Natural killer cell treated with Interleukin-12 subunit alpha and Interleukin-12 subunit beta and Interleukin-15 and Interleukin-18, amount 100 ng/mL, for 72 hours (primary cell): ENCODE measurements at places on chromosomes 7 and 10.

- DNase-seq: no peak
- peak overlapping the region; percentile 70 for H3K4me3 ChIP-seq
- H3K27me3 ChIP-seq: no peaks in the 10 kb centered on the region
- H3K36me3 ChIP-seq: peaks cover 26% of the 10 kb centered on the region
These were observed 24.6 kb downstream of the TBXAS1 start for GRCh38 chr7:139853506-139854123.

GRCh38 chr10:74021248-74022055 lies 23.5 kb downstream of the VCL start:
- H3K27ac ChIP-seq: peak overlapping the region; percentile 75
- DNase-seq: no peak
- H3K27me3 ChIP-seq: no peaks in the 10 kb centered on the region
- H3K36me3 ChIP-seq: no peaks in the 10 kb centered on the region

GRCh38 chr10:4137299-4137698 lies 352.3 kb upstream of the KLF6 start:
- no peaks in the 10 kb centered on the region for H3K27me3 ChIP-seq
- H3K36me3 ChIP-seq: peaks cover 26% of the 10 kb centered on the region
- H3K27ac ChIP-seq: no peak overlapping the region
- H3K4me3 ChIP-seq: no peak overlapping the region

- no peaks in the 10 kb centered on the region for H3K4me1 ChIP-seq
- no peak overlapping the region for H3K4me3 ChIP-seq
- H3K27me3 ChIP-seq: no peaks in the 10 kb centered on the region
- no peak for DNase-seq
- no peaks in the 10 kb centered on the region for H3K36me3 ChIP-seq
- H3K27ac ChIP-seq: no peak overlapping the region
These were observed 44.6 kb downstream of the HGF start for GRCh38 chr7:81725003-81725811.

DNA sequence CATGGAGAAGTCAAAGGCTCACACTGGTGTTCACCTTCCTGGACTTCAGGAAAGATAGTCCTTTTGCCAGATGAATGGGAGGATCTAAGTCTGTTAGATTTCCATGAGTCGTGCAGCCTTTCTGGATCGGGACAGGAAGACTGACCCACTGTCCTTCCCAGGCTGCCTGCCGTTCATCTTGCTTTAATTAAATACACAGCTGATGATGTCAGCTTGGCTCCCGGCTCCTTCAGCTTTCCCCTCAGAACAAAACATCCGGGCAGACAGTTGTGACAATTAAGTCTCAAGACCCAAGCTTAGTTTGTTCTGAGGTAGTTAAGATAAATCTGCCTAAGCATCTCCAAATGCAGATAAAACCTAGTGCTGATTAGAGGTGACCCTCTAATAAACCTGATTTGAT lies 58.6 kb downstream of the AUTS2 start:
- no peak overlapping the region for H3K4me3 ChIP-seq
- H3K36me3 ChIP-seq: no peaks in the 10 kb centered on the region
- DNase-seq: no peak
- H3K27ac ChIP-seq: no peak overlapping the region
- no peaks in the 10 kb centered on the region for H3K27me3 ChIP-seq

- no peaks in the 10 kb centered on the region for H3K27me3 ChIP-seq
- no peaks in the 10 kb centered on the region for H3K36me3 ChIP-seq
- no peak for DNase-seq
- no peak overlapping the region for H3K4me3 ChIP-seq
These were observed 160.6 kb downstream of the PRKAG2 start for GRCh38 chr7:151716323-151716722.

GRCh38 chr10:50554995-50555568 lies 68.7 kb downstream of the SGMS1 start:
- no peak for DNase-seq
- no peaks in the 10 kb centered on the region for H3K36me3 ChIP-seq
- peaks cover 22% of the 10 kb centered on the region for H3K4me1 ChIP-seq

- no peak overlapping the region for H3K4me3 ChIP-seq
- H3K27me3 ChIP-seq: peaks cover 17% of the 10 kb centered on the region
- H3K4me1 ChIP-seq: no peaks in the 10 kb centered on the region
These were observed 5.5 kb upstream of the LRGUK start for GRCh38 chr7:134121632-134122139.

DNA sequence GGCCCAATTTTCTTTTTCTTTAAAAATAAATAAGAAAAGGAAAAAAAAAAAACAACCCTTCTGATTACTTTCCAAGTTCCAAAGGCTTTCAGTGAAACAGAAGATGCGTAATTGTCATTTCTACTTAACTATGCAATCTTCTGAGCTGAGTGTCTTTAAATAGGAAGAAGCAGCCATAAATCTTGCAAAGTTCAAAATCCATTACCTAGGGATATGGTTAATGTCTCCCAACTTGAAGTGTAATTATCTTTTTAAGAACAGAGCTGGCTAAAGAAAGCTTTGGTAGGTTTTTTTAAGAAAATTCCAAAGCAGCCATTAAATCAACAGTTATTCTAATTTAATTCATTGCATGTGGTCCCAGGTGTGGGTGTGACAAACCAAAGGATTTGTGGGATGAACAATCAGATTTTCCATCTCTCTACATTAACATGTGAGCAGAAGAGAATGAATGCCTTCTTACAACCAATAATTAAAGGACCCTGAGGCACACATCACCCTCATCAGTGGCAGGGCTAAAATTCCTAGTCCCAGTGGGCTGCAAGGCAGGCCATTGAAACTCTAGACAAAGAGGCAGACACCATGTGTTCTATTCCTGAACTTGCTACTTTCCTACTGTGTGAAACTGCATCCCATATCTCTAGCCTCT lies 419.2 kb downstream of the REEP3 start:
- DNase-seq: no peak
- H3K4me3 ChIP-seq: no peak overlapping the region
- no peak overlapping the region for H3K27ac ChIP-seq
- no peaks in the 10 kb centered on the region for H3K4me1 ChIP-seq

- H3K4me1 ChIP-seq: no peaks in the 10 kb centered on the region
- DNase-seq: no peak
- no peak overlapping the region for H3K4me3 ChIP-seq
- no peak overlapping the region for H3K27ac ChIP-seq
These were observed 11.7 kb downstream of the POLL start for GRCh38 chr10:101576211-101576863.

- no peak overlapping the region for H3K4me3 ChIP-seq
- H3K27ac ChIP-seq: no peak overlapping the region
- H3K36me3 ChIP-seq: no peaks in the 10 kb centered on the region
- no peaks in the 10 kb centered on the region for H3K4me1 ChIP-seq
These were observed 229.4 kb downstream of the TNS3 start for GRCh38 chr7:47352394-47352968.

GRCh38 chr7:95026421-95027072 lies 119.2 kb downstream of the PPP1R9A start:
- H3K4me3 ChIP-seq: no peak overlapping the region
- peaks cover 3% of the 10 kb centered on the region for H3K4me1 ChIP-seq
- no peak overlapping the region for H3K27ac ChIP-seq
- no peak for DNase-seq
- peaks cover 12% of the 10 kb centered on the region for H3K36me3 ChIP-seq

GRCh38 chr7:48964074-48964473 lies 39.7 kb downstream of the CDC14C start:
- no peaks in the 10 kb centered on the region for H3K27me3 ChIP-seq
- H3K36me3 ChIP-seq: no peaks in the 10 kb centered on the region
- no peak for DNase-seq
- H3K27ac ChIP-seq: no peak overlapping the region

DNA sequence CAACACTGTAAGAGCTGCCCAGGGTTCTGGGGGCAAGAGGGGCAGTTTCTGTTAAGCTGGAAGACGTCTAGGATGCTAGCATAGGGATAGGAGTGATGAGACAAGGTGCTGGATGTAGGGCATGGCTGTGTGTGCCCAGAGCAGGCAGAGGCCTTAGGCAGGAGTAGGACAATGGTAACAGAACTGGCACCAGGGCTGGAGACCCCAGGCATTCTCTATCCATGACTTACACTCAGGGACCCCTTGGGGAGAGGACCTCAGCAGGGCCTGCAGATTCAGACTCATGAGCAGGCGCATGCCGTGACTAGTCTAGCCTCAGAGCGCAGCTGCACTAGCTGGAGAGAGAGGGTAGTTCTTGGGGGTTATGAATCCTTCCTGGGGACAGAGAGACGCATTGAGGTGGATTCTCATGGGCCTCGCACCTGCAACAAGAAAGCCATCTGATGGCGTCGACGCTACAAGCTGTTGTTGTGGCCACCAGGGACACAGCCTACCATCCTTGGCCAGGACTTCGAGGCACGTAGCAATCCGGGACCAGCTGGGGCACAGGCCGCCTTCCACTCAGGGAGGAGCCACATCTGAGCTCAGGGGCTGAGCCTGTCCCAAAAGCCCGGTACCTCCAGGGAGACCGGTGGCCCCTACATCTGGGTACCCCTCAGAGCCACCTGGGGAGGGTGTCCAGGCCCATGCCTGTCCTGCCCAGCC lies 474.1 kb downstream of the PTPRN2 start:
- no peaks in the 10 kb centered on the region for H3K27me3 ChIP-seq
- no peak overlapping the region for H3K4me3 ChIP-seq
- no peak overlapping the region for H3K27ac ChIP-seq

- no peak for DNase-seq
- no peak overlapping the region for H3K27ac ChIP-seq
- no peaks in the 10 kb centered on the region for H3K4me1 ChIP-seq
- H3K27me3 ChIP-seq: no peaks in the 10 kb centered on the region
- H3K4me3 ChIP-seq: no peak overlapping the region
These were observed 193.4 kb downstream of the CACNB2 start for GRCh38 chr10:18333621-18334020.

GRCh38 chr7:134766779-134767519 lies 12.5 kb upstream of the CALD1 start:
- no peak overlapping the region for H3K27ac ChIP-seq
- peaks cover 44% of the 10 kb centered on the region for H3K27me3 ChIP-seq
- DNase-seq: no peak
- no peak overlapping the region for H3K4me3 ChIP-seq
- H3K4me1 ChIP-seq: no peaks in the 10 kb centered on the region

- no peak for DNase-seq
- no peak overlapping the region for H3K27ac ChIP-seq
- H3K4me3 ChIP-seq: no peak overlapping the region
- H3K36me3 ChIP-seq: peaks cover 30% of the 10 kb centered on the region
These were observed 75.2 kb downstream of the CLEC2L start for GRCh38 chr7:139598642-139599041.

- H3K4me1 ChIP-seq: no peaks in the 10 kb centered on the region
- DNase-seq: no peak
- H3K36me3 ChIP-seq: no peaks in the 10 kb centered on the region
- no peak overlapping the region for H3K4me3 ChIP-seq
These were observed 193.8 kb upstream of the PHYHIPL start for GRCh38 chr10:58982470-58983239.

DNA sequence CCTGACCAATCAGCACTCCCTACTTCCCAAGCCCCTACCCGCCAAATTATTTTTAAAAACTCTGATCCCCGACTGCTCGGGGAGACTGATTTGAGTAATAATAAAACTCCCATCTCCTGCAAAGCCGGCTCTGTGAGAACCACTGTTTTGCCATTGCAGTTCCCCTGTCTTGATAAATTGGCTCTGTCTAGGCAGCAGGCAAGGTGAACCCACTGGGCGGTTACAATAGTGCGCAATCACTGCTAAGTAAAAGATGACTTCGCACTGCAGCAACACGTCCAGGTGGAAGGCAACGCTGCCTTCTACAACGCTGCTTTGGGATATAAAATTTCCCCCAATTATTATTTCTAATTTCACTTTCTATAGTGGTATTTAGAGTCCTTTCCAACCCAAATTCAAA lies 8.9 kb downstream of the SLC37A3 start:
- H3K27ac ChIP-seq: no peak overlapping the region
- H3K36me3 ChIP-seq: no peaks in the 10 kb centered on the region
- no peaks in the 10 kb centered on the region for H3K4me1 ChIP-seq
- H3K4me3 ChIP-seq: no peak overlapping the region
- no peak for DNase-seq
- no peaks in the 10 kb centered on the region for H3K27me3 ChIP-seq

DNA sequence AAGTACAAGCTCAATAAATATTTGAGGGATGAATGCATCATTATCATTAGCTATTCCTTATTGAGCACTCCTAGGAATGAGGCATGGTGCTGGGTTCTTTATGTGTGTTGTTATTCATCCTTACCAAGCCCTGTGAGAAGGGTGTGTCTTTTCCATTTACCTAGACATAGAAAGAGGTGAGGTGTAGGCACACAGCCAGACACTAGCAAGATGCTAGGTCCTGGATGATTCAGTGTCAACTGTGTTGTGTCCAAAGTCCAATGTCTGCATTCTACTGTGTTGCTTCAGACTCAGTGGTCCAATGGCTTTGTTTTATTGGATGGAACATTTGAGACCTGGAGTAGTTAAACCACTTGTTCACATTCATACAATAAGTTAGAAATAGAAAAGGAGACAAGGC lies 605.5 kb downstream of the LRMDA start:
- no peak overlapping the region for H3K4me3 ChIP-seq
- H3K27me3 ChIP-seq: peaks cover 11% of the 10 kb centered on the region
- no peaks in the 10 kb centered on the region for H3K36me3 ChIP-seq
- H3K27ac ChIP-seq: no peak overlapping the region
- H3K4me1 ChIP-seq: no peaks in the 10 kb centered on the region
- no peak for DNase-seq

GRCh38 chr7:151704960-151705635 lies 171.8 kb downstream of the PRKAG2 start:
- no peak overlapping the region for H3K27ac ChIP-seq
- H3K27me3 ChIP-seq: no peaks in the 10 kb centered on the region
- peaks cover 5% of the 10 kb centered on the region for H3K4me1 ChIP-seq
- H3K36me3 ChIP-seq: no peaks in the 10 kb centered on the region
- no peak overlapping the region for H3K4me3 ChIP-seq
- DNase-seq: no peak

- DNase-seq: no peak
- no peak overlapping the region for H3K27ac ChIP-seq
- no peaks in the 10 kb centered on the region for H3K36me3 ChIP-seq
- no peak overlapping the region for H3K4me3 ChIP-seq
These were observed 28.3 kb upstream of the CCDC6 start for GRCh38 chr10:59934701-59935100.

- H3K4me1 ChIP-seq: peaks cover 49% of the 10 kb centered on the region
- peaks cover 12% of the 10 kb centered on the region for H3K36me3 ChIP-seq
- no peak overlapping the region for H3K27ac ChIP-seq
- peaks cover 24% of the 10 kb centered on the region for H3K27me3 ChIP-seq
- DNase-seq: no peak
- H3K4me3 ChIP-seq: peak overlapping the region; percentile 83
These were observed 2.9 kb downstream of the NPM3 start for GRCh38 chr10:101780187-101780817.

- H3K36me3 ChIP-seq: no peaks in the 10 kb centered on the region
- no peak overlapping the region for H3K4me3 ChIP-seq
- no peaks in the 10 kb centered on the region for H3K27me3 ChIP-seq
- peak; percentile 56 for DNase-seq
These were observed 112.9 kb downstream of the LHPP start for GRCh38 chr10:124574456-124575070.

- H3K4me1 ChIP-seq: no peaks in the 10 kb centered on the region
- H3K27ac ChIP-seq: no peak overlapping the region
- no peaks in the 10 kb centered on the region for H3K27me3 ChIP-seq
These were observed 822.7 kb downstream of the PCDH15 start for GRCh38 chr10:53978301-53978700.

- H3K27ac ChIP-seq: no peak overlapping the region
- H3K4me1 ChIP-seq: no peaks in the 10 kb centered on the region
- DNase-seq: no peak
- H3K4me3 ChIP-seq: no peak overlapping the region
These were observed 42.7 kb upstream of the PLEKHA1 start for GRCh38 chr10:122331615-122332446.
